Articular chondrocyte of knee joint (primary cell): ENCODE measurements at places on chromosomes 7 and 10. TPM values are rescaled to one million over a fixed set of nuclear protein-coding genes. Genes with fewer than 3 reads are reported as not detected.

Gene HMX2
- not detected in 2 replicates for total RNA-seq

Gene SOSTDC1
- total RNA-seq, result not detected in 2 replicates

Gene LRRN3
- 0.26 and 0.76 TPM in 2 replicates for total RNA-seq

Gene POLR3A
- total RNA-seq, result 18.5 and 24.7 TPM in 2 replicates

Gene VGF
- total RNA-seq, result 0.11 TPM in 1 of 2 replicates, not detected in the other

Gene NPSR1
- not detected in 2 replicates for total RNA-seq

Gene NPTX2
- 0.43 and 1.6 TPM in 2 replicates for total RNA-seq

Gene CPA4
- total RNA-seq, result 250 and 331 TPM in 2 replicates

Gene ECHS1
- total RNA-seq, result 51.8 and 52.0 TPM in 2 replicates
